ENCODE measurements at places on chromosomes 1 and 21. TPM values are rescaled to one million over a fixed set of nuclear protein-coding genes. Genes with fewer than 3 reads are reported as not detected.

DNA sequence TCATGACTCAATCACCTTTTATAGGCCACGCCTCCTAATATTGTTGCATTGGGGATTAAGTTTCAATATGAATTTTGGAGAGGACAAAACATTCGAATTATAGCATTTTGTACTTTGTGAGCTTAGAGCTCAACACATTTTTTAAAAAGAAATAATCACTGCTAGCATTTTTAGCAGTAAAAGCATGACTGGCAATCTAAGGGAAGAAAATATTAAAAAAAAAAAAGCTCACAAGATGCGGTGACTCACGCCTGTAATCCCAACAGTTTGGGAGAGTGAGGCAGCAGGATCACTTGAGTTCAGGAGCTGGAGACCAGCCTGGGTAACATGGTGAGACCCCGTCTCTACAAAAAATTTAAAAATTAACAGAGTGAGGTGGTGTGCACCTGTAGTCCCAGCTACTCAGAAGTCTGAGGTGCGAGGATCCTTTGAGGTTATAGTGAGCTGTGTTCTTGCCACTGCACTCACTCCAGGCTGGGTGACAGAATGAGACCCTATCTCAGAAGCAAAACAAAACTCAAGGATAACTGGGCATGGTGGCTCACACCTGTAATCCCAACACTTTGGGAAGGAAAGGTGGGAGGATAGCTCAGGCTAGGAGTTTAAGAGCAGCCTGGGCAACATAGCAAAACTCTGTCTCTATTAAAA lies 28.8 kb upstream of the DIPK1A start:
- no peak for DNase-seq

- DNase-seq: no peak
Observed at GRCh38 chr1:164662462-164662861, 103.5 kb downstream of the PBX1 start.

- no peak for DNase-seq
Observed at GRCh38 chr1:179241530-179242097, 12.1 kb upstream of the ABL2 start.

DNA sequence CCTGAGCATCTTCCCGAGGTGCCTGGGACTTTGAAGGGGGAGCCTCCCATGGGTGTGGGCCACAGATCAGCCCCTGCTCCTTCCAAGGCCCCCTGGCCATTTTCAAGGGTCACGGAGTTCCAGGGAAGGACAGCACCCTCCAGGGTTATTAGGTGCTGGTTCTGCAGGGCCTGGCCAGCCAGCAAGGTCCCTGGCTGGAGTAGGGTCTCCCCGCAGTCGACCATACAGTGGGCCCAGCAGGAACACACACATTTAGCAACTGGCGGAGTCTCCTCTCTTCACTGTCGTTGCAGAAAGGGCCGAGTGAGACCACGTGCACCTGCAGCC lies 17.7 kb upstream of the SUMO3 start:
- no peak for DNase-seq

Gene MTF2
- 66.7 TPM for polyA plus RNA-seq
